NCI-H1694 treated with DMSO at 0.1 percent for 48 hours (cell line): ENCODE measurements at places on chromosomes 11 and 22.

- no peak for DNase-seq
These were observed 78.5 kb downstream of the TMEM135 start for GRCh38 chr11:87116185-87116584.

GRCh38 chr11:34354782-34355181 lies 3.0 kb downstream of the ABTB2 start:
- no peak for DNase-seq

- no peak for DNase-seq
These were observed 23.1 kb upstream of the TP53I11 start for GRCh38 chr11:44973632-44974401.

DNA sequence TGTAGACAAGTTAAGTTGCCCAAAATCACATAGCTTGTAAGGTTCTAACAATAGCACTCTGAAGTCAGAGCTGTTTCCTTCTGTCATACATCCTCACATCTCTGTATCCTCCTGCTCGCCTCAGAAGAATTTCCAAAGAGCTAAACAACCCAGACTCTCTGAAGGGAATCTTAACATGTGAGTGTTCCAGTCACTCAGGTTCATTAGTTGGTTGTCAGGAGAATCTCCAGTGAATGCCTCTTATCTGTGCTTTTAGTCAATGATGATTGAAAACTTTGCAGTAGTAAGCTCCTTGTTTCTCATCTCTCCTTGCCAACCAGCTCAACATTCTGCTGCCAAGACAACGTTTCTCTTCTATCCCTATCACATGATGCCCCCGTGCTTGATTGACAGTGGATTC lies 195.5 kb downstream of the C11orf91 start:
- DNase-seq = no peak

DNA sequence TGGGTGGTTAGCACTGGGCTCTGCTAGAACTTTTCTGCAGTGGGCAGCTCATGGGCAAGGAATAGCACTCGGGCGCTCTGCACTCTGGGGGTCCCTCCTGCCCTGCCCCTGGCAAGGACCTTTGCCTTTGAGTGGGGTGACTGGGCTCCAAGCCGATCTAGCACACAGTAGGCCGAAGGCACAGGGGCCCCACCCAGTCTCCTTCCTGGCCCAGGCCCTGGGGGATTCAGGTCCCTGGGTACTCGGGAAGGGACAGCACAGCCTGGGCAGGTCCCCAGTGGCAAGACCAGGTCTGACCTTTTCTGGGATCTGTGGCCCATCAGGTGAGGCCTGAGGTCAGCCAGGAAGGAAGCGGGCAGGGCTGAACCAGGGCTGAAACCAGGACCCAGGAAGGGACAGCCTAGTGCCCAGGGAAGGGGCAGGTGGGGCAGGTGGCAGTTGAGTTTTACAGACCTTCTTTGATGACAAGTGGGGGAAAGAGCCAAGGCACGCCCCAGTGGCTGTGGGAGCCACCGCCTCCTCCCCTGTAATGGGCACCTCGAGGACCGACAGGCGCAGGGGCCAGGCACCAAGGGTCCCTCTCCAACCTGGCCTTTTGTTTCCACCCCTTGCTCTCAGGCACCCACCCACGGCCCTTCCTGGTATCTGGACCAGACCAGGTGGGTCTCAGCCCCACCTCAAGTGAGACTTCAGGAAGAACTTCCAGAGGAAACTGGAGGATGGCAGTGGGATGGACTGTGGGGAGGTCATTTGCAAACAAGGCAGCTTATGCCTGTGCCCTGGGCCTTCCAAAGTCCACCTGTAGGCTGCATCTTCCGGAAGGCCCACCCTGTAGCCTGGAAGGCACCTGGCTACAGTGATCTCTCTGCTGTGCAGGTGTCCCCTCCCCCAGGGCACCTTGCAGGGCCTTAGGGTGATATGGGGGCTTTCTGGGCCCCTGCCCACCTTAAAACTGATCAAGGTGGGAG lies 883 bp upstream of the AIFM3 start:
- DNase-seq = no peak

GRCh38 chr11:83272627-83273026 lies 13.5 kb downstream of the CCDC90B start:
- DNase-seq = no peak

- no peak for DNase-seq
These were observed 25.6 kb downstream of the ARRB1 start for GRCh38 chr11:75325713-75326438.

GRCh38 chr11:128810784-128811514 lies 56.1 kb downstream of the KCNJ1 start:
- no peak for DNase-seq

- DNase-seq = no peak
These were observed 61.8 kb downstream of the CD82 start for GRCh38 chr11:44627165-44627789.

- DNase-seq = no peak
These were observed 228.4 kb downstream of the BLID start for GRCh38 chr11:121887569-121887968.

DNA sequence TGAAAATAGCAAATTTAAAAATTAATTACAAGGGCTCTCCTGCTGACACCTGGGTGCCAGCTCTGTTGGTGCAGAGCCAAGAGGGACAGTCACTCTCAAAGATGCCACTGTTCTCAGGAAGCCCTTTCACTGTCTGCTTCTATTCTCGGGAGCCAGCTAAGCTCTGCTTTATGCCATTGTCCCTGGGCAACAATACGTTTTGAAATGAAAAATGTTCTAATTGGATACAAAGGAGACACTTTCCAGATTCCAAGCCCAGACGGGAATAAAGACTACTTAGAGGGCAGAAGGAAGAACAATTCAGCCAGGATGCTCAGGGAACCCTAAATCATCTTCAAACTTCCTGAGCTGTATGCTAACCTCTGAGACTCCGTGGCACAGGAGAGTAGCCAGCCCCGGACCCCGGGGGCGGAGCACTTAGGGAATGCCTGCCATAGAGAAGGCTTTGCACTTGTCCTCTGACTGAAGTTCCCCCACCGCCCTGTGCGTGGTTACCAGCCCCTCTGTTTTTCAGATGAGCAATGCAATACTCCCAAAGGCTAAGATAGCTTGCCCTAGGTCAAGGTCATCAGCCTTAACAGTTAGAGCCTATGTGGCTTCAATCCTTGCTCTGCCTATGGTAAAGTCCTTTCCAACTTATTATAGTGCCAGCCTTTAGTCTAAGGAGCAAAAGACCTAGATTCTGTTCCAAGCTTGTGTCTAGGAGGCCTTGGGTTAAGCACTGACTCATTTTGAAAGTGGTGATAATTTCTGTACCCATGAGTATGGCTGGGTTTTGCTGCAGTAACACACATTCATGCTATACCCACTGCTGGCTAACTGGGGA lies 150.9 kb downstream of the CACNA1I start:
- no peak for DNase-seq

DNA sequence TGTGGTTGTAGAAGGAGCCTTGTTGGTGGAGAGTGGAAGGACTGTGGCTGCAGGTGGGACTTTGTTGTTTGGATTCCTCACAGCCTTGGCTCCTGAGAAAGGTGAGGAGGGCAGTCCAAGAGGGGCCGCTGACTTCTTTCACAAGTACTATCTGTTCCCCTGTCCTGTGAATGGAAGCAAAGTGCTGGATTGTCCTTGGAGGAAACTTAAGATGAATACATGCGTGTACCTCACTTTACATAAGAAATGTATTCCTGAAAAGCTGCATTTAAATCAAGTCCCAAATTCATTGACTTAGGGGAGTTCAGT lies 2.4 kb downstream of the FUT4 start:
- DNase-seq = no peak

- DNase-seq = no peak
These were observed 87.4 kb upstream of the ARHGAP32 start for GRCh38 chr11:129279326-129280026.

- peak; percentile 43 for DNase-seq
These were observed 25.3 kb downstream of the DUSP8 start for GRCh38 chr11:1546536-1547466.

DNA sequence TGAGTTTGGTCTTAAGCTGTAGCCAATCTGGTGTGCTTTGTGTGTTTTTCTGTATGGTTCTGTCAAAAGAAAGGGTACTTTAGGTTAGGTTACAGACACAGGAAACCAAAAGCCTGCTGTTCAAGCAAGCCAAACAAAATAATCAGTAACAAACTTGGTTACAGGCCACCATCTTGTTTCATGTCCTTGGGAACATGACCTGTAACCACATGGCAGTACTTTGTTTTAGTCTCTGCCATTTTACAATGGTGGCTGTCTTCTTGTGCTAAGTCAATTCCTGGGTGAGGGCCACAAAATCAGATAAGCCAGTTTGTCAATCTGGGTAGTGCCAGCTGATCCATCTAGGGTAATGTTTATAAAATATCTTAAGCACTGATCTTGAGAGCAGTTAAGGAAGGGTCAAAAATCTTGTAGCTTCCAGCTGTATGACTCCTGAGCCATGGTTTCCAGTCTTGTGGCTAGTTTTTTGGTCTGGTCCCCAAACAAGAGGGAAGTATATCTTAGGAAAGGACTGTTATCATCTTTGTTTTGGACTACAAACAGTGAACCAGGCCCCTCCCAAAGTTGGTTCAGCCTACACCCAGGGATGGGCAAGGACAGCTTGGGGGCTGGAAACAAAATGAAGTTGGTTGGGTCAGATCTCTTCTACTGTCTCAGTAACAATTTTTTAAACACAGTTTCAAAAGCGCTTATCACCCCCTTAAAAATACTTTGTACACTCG lies 90.0 kb downstream of the IGLL5 start:
- DNase-seq = no peak

GRCh38 chr11:62438641-62439040 lies 19.8 kb downstream of the SCGB1A1 start:
- no peak for DNase-seq

- DNase-seq = no peak
These were observed 11.7 kb downstream of the OSBPL5 start for GRCh38 chr11:3153291-3153861.
